ENCODE measurements at places on chromosomes 5 and 9. TPM values are rescaled to one million over a fixed set of nuclear protein-coding genes. Genes with fewer than 3 reads are reported as not detected.

DNA sequence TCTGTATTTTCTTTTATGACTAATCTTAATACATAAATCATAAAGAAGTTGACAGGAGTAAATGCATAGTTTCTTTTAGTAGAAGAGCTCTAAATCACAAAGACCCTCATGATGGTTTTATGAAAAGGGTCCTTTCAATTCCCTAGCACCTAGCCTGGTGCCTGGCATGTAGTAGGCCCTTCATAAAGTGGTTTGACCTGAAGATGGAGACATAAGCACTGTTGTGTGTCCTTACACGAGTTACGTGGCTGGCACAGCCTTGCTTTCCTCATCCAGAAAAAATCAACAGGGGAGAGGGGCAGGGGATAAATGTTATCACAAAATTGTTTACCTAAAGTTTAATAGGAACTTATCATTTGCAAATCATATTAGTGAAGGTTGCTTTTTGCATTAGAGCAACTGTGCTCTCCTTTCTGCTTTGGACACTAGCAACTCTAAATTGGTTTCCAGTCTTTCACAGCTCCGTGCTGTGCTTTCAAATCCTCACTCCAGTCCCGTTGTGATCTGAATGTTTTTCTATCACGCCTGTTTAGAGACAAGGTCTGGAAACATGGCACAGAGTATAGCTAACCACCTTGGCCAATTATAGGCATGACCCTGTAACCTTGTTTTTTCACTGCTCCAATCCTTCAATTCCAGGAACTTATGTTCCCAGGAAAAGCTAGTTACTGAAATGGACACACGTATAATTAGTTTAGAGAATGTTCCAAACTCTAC is 55.7 kb downstream of the ARL15 start:
- DNase-seq: peak; percentile 21

DNA sequence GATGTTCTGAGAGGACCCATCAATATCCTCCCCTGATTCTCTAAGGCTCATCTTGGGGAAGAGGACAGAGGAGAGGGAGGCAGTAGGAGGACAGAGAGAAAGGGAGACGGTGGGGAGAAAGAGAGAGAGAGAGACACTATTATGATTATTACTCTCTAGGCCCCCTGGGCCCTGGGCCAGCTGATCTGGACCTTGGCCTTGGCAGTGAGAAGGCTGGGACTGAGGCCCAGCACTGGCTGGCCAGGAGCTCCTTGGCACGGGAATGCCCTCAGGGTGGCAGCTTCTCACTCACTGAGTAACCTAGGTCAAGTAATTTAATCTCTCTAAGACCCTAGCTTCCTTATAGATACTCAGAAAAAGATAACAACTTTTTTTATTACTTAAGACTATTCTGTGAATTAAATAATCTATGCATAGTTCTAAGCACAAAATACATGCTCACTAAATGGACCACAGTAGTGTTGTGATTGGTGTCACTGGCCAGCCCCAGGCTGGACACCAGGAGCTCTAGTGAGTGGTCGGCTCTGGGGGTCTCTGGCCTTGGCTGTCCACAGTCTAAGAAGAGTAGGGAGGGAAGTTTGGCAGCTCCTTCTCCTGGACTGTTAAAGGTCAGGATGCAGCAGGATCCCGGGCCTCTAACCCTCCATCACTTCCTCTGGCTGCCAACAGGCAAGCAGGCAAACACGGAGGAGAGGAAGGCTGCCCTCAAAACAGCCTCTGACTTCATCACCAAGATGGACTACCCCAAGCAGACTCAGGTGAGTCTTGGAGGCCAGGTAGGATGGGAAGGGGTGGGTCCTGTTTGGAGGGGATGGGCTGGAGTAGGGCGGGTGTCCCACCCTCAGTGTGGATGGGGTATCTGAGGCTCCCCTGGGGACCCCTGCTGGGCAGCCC is 50.0 kb downstream of the GSN start:
- DNase-seq: no peak

GRCh38 chr5:95626701-95627100 is 6.8 kb downstream of the GPR150 start:
- DNase-seq: no peak

DNA sequence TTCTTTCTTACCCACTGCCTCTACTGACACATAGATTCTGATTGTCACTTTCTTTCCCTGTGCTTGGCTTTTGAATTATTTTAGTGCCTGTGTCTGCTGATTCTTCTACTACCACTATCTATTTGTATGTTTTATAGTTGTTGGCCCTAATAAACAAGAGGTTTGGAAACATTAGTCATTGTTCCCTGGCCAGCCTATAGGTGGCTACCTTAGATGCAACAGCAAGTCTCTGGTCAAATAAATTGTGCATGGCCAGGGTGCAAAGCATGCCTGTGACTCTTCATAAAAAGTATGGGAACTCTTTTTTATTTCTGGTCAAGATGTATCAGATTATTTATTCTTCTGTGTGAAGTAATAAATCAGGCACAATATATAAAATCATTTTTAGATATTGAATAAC is 124.4 kb downstream of the PLK2 start:
- DNase-seq: no peak

- no peak for DNase-seq
Observed at GRCh38 chr5:107378218-107378899, 292.4 kb downstream of the EFNA5 start.

DNA sequence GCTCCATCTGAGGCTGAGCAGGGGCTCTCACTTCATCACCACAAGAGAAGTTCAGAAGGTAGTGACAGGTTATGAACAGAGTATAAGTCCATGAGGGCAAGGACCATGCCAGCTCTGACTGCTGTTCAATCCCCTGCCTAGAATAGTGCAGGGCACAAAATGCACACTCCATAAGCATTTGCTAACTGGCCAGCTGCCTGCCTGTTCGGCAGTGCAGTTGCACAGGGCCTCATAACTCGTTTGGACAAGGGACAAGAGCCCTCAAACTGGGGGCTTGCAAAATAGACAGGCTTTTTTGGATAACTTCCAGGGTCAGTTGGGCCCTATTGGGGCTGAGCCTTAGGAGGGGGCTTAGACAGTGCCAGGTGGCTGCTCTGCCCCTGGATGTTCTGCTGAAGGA is 21.1 kb downstream of the SPARC start:
- no peak for DNase-seq

GRCh38 chr5:53029608-53030007 is 40.5 kb downstream of the ITGA2 start:
- DNase-seq: no peak

DNA sequence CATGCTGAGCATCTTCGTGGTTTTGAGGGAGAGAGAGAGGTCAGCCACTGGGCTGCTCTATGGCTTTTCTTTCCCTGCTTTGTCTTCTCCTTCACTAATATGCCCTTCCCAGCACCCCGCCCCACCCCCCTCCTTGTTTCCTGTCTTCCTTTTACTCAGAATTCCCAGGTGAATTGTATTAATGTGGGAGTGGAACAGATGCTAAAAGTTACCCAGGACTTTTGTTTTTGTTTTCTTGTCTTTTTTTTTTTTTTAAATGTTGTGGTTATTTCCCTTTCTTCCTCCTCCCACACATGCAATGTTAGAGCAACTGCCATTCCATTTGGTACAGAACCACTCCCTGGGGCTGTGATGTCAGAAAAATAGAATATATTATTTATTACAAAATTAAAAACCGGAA is 442.7 kb upstream of the CD180 start:
- DNase-seq: no peak

DNA sequence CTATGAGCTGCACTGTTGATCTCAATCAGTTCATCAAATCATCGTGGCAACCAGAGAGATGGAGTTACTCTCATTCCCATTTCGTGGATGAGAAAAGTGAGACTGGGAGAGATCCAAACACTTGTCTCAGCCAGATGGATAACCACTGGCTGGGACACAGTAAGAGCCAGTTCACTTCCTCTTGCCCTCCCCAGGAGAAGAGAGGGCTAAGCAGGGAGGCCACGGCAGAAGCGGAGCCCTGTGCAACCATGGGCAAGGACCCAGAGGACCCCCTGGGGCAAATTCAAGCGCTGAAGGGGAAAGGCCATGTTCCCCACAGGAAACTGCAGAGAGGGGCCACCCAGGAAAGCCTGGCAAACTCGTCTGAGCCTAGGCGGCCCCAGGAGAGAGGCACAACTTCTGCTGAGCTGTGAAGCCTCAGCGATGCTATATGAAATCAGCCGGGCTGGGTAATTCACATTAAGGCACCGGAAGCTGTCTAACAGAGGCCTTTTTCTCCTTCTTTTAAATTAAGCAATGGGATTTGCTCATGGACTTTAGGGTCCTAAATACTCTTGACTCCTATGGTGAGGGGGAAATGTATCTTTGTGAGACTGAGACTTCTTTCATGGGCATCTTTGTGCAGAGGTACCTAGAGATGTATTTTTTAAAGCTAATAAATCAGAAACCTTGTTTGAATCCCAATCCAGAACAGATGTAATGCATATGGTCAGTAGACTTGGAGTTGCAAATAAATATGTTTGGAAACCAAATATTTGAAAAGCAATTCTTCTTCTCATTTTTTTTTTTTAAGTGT is 137.1 kb upstream of the SMIM23 start:
- DNase-seq: peak; percentile 48

DNA sequence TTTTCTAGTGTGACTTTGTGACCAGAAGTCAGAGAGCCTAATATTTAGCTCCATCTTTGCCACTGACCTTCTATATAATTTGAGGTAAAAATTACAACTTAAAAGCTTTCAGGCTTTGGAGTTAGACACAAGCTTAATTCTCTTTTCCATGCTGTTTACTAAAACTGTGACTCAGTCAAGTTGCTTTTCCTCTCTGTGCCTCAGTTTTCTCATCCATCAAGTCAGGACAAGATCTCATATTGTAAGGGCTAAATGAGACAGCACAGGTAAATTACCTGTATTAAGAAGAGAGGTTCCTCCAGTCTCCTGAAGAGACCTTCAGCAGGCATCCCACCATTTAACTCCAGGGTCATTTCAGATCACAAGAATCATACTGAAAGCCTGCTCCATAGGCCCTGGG is 339.2 kb downstream of the ASTN2 start:
- DNase-seq: no peak

- DNase-seq: no peak
Observed at GRCh38 chr5:146073239-146073900, 32.0 kb downstream of the PLAC8L1 start.

- DNase-seq: no peak
Observed at GRCh38 chr5:54230936-54231685, 79.3 kb downstream of the ARL15 start.

DNA sequence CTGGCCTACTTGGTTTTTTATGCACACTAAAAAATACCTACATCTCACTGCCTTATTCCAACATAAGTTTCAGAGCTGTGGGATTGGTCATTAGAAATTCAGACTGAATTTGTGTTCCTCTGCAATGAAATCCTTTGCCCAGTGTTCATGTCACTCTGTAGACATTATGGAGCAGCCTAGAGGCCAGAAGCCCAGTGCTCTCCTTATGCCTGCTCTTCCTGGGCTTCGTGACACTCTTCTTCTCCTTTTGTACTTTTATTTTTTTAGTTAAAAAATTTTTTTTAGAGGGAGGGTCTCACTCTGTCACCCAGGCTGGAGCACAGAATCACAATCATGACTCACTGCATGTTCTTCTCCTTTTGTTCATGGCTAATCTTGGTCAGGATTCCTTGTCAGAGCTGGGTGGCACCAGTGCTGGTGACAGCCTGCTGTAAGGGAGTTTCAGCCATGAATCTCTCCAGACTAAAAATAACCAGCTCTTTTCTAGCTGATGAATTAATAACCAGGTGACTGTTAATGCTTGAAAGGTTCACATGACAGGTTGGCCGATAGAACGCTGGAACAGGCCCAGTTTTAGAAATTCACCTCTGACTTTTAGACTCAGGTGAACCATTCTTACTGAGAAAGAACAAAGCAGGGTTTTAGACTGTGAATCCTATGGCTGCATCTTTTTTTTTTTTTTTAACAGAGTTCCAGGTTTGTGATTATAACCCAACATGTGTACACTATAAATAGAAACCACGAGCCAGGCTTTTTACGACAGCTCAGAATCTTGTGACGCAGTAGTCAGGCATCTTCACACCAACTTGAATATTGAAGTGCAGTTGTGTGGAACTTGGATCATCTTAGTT is 34.1 kb upstream of the C5orf47 start:
- DNase-seq: no peak

GRCh38 chr9:132842124-132843044 is 35.7 kb downstream of the AK8 start:
- DNase-seq: no peak

DNA sequence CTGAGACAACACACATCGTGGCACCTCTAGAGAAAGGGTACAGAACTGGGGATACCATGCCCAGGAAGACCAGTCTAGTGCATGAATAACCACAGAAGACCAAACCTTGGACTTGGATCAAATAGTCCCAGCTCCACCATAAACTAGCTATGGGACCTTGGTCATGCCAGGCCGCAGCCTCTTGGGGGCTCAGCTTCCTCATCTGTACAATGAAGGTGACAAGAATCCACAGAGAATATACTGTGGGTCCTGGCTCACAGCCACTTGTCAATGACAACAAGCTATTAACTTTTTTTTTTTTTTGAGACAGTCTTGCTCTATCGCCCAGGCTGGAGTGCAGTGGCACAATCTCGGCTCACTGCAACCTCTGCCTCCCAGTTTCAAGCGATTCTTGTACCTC is 3.9 kb downstream of the KYAT1 start:
- no peak for DNase-seq

DNA sequence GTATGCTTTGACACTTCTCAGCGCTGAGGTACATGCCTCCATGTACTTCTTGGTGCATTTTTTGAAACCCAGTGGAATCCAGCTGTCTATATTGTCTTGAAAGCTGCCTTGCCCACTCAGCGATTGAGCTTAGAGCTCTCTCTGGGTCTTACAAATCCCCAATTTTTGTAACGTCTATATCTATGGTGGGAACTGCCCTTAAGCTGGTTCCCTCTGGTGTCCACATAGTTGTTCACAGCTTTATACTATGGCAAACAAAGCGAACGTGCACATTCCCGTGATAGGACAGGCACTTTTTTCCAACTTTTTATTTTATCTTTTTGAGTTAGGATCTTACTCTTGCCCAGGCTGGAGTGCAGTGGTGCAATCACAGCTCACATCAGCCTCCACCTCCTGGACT is 20.9 kb downstream of the CDHR2 start:
- no peak for DNase-seq

- DNase-seq: no peak
Observed at GRCh38 chr5:79611046-79611829, 1.0 kb upstream of the TENT2 start.

GRCh38 chr9:8946461-8946860 is 1146.9 kb upstream of the DMAC1 start:
- no peak for DNase-seq

DNA sequence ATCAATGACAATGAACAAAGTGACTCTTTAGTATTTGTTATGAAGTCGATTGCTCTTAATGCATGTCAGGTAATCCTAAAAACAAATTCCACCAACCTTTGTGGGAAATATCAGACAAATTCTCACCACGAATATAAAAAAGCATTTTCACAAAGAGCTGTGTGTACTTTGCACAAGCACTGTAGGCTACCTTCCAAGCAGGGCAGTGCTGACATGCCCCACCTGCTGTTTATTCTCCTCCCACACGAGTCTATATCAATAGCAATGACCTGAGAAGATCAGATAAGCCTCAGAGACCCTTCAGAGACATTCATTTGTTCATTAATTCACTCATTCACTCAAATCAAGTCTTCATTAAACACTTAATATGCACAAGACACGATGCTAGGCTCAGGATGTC is 469.1 kb downstream of the ZSWIM6 start:
- DNase-seq: no peak

The ZNF367 gene
- 23.8 TPM for total RNA-seq

The PCDHA1 gene
- 0.42 TPM for total RNA-seq

The VCAN gene
- total RNA-seq: 30.7 TPM

The CCDC152 gene
- total RNA-seq: 7.2 TPM

The BSPRY gene
- total RNA-seq: not detected

The PCDHGA9 gene
- 1.2 TPM for total RNA-seq

The VAV2 gene
- total RNA-seq: 11.5 TPM

The MARCOL gene
- not detected for total RNA-seq

The PLK2 gene
- total RNA-seq: 986 TPM

All from Daoy (cell line).